ENCODE measurements at places on chromosomes 7 and 10. TPM values are rescaled to one million over a fixed set of nuclear protein-coding genes. Genes with fewer than 3 reads are reported as not detected.

SPDYE3 gene
- polyA plus RNA-seq: 9.9 TPM

GRM3 gene
- not detected for polyA plus RNA-seq

OPALIN gene
- not detected for polyA plus RNA-seq

TPST1 gene
- 0.24 TPM for polyA plus RNA-seq

HDAC9 gene
- not detected for polyA plus RNA-seq

ENKUR gene
- polyA plus RNA-seq: not detected

THSD7A gene
- polyA plus RNA-seq: not detected

ITIH5 gene
- not detected for polyA plus RNA-seq

GRCh38 chr7:141073173-141073640, 657 bp upstream of the TMEM178B start:
- no peak overlapping the region for H3K4me3 ChIP-seq
- DNase-seq: peak; percentile 45
- H3K4me1 ChIP-seq: peaks cover 24% of the 10 kb centered on the region
- peaks cover 17% of the 10 kb centered on the region for H3K27me3 ChIP-seq
- no peaks in the 10 kb centered on the region for H3K36me3 ChIP-seq

- H3K4me1 ChIP-seq: no peaks in the 10 kb centered on the region
- no peaks in the 10 kb centered on the region for H3K27me3 ChIP-seq
- H3K4me3 ChIP-seq: no peak overlapping the region
- no peaks in the 10 kb centered on the region for H3K36me3 ChIP-seq
Measured at GRCh38 chr7:130649004-130649790, 19.4 kb downstream of the COPG2 start.

DNA sequence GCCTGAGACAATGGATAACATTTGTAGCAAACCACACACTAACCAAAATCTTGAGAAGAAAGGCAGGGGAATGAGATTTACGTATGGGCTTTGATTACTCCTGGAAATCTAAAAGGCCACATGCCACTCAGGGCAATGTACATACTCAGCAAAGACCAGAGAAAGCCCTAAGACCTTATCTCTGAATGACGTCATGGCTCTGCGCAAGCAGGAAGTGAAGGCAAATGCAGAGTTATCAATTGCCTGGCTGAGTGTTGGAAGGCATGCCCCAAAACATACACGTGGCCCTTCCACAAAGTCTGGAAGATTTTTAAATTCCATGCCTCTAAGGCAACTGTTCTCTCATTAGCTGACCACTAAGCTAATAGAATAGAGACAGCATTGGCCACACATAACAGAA, 90.9 kb upstream of the NRBF2 start:
- H3K4me3 ChIP-seq: no peak overlapping the region
- no peak overlapping the region for H3K27ac ChIP-seq
- no peaks in the 10 kb centered on the region for H3K36me3 ChIP-seq
- no peak for DNase-seq
- no peaks in the 10 kb centered on the region for H3K27me3 ChIP-seq
- H3K4me1 ChIP-seq: no peaks in the 10 kb centered on the region

DNA sequence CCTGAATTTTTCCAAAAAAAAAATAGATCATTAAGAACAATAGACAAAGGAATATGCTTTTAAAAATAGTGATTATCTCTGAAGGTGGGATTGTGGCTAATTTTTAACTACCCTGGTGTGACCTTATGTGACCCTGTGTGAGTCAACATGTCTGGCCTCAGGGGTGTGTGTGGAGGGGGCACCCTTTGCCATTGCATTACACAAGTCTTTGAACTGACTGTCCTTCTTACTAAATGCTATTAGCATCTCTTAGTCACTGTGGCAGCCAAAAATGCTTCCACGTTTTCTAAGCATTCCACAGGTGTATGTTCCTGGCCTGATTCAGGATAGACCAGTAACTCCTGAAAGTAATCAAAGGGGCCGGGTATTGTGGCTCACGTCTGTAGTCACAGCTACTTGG, 175.4 kb downstream of the MGMT start:
- H3K36me3 ChIP-seq: no peaks in the 10 kb centered on the region
- DNase-seq: no peak
- no peak overlapping the region for H3K27ac ChIP-seq
- H3K4me3 ChIP-seq: no peak overlapping the region
- H3K4me1 ChIP-seq: no peaks in the 10 kb centered on the region

DNA sequence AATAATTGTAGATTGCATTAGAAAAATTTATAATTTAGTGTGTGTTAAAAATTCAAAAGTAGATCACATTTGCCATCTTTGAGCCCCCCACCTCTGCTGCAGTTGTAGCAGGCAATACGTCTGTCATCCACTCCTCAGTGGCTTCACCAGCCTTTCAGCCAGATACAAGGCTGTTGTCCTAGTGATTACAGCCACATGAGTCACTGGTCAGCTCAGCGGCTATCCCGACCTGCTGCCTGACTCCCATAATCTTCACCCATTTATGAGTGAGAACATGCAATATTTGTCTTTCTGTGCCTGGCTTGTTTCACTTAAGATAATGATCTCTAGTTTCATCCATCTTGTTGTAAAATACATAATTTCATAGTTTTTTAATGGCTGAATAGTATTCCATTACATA, 9.2 kb downstream of the OR2A5 start:
- DNase-seq: no peak
- H3K27me3 ChIP-seq: no peaks in the 10 kb centered on the region
- no peak overlapping the region for H3K27ac ChIP-seq
- no peak overlapping the region for H3K4me3 ChIP-seq

- peak overlapping the region; percentile 29 for H3K4me3 ChIP-seq
- peak; percentile 16 for DNase-seq
- no peak overlapping the region for H3K27ac ChIP-seq
- peaks cover 25% of the 10 kb centered on the region for H3K4me1 ChIP-seq
Measured at GRCh38 chr10:122462533-122463465, 1.4 kb downstream of the HTRA1 start.

DNA sequence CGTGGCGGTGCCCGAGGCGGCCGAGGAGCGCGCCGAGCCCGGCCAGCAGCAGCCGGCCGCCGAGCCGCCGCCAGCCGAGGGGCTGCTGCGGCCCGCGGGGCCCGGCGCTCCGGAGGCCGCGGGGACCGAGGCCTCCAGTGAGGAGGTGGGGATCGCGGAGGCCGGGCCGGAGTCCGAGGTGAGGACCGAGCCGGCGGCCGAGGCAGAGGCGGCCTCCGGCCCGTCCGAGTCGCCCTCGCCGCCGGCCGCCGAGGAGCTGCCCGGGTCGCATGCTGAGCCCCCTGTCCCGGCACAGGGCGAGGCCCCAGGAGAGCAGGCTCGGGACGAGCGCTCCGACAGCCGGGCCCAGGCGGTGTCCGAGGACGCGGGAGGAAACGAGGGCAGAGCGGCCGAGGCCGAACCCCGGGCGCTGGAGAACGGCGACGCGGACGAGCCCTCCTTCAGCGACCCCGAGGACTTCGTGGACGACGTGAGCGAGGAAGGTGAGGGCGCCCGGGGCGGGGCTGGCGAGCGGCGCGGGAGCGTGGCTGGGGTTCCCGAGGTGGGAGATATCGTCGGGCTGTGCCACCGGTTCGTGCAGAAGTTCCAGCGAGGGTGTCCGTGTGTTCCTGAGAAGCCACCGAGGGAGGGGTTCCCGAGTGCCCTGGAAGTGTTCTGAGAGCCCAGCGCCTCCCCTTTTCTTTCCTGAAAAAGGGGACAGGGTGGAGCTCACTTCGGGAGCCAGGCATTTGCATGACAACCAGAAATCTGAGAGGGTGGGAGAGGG, 495 bp downstream of the EIF3B start:
- peak overlapping the region; percentile 95 for H3K27ac ChIP-seq
- peaks cover 54% of the 10 kb centered on the region for H3K4me1 ChIP-seq
- peaks cover under 1% of the 10 kb centered on the region for H3K36me3 ChIP-seq
- peak overlapping the region; percentile 90 for H3K4me3 ChIP-seq
- DNase-seq: no peak
- H3K27me3 ChIP-seq: no peaks in the 10 kb centered on the region

DNA sequence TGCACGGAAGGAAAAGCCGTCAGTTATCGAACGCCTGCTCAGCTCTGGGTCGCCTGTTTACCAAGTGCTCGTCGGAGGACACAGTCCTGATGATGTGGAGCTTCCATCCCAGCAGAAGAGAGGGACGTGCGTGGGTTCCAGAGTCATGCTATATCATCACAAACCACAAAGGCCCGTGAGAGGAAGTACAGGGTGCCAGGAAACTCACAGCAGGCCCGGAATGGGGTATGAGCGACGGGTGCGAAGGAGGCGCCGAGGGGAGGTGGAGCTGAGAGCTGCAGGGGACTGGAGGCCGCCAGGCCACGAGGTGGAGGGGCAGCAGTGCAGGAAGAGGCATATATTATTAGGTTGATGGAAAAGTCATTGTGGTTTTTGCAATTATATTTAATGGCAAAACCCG, 102.5 kb downstream of the ACTR3B start:
- no peaks in the 10 kb centered on the region for H3K36me3 ChIP-seq
- no peak overlapping the region for H3K27ac ChIP-seq
- no peaks in the 10 kb centered on the region for H3K27me3 ChIP-seq
- H3K4me3 ChIP-seq: no peak overlapping the region
- no peaks in the 10 kb centered on the region for H3K4me1 ChIP-seq

- H3K36me3 ChIP-seq: no peaks in the 10 kb centered on the region
- DNase-seq: no peak
- no peak overlapping the region for H3K4me3 ChIP-seq
- no peak overlapping the region for H3K27ac ChIP-seq
- no peaks in the 10 kb centered on the region for H3K4me1 ChIP-seq
Measured at GRCh38 chr7:144037414-144038035, 11.2 kb upstream of the OR2A5 start.

DNA sequence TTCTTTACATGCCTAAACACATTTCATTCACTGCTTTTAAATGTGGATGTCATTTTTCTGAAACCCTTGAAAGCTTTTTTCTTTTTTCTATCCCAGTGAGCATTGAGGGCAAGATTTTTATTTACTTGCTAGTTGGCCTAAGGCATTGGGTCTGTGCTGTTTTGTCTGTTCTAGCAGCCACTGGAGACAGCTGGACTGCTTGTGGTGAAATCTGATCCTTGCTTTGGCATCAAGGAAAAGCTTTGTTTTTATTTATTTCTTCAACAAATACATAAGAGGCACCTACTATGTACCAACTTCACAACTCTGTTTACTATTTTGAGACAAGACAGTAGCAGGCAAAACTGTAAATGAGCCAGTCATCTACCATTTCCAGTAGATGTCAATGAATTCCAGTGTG, 28.4 kb upstream of the PDLIM1 start:
- H3K36me3 ChIP-seq: no peaks in the 10 kb centered on the region
- H3K27ac ChIP-seq: no peak overlapping the region
- DNase-seq: no peak
- H3K4me1 ChIP-seq: no peaks in the 10 kb centered on the region
- H3K4me3 ChIP-seq: no peak overlapping the region
- no peaks in the 10 kb centered on the region for H3K27me3 ChIP-seq

- H3K4me1 ChIP-seq: no peaks in the 10 kb centered on the region
- no peaks in the 10 kb centered on the region for H3K36me3 ChIP-seq
- no peaks in the 10 kb centered on the region for H3K27me3 ChIP-seq
Measured at GRCh38 chr7:147483634-147484292, 1106.8 kb upstream of the C7orf33 start.

DNA sequence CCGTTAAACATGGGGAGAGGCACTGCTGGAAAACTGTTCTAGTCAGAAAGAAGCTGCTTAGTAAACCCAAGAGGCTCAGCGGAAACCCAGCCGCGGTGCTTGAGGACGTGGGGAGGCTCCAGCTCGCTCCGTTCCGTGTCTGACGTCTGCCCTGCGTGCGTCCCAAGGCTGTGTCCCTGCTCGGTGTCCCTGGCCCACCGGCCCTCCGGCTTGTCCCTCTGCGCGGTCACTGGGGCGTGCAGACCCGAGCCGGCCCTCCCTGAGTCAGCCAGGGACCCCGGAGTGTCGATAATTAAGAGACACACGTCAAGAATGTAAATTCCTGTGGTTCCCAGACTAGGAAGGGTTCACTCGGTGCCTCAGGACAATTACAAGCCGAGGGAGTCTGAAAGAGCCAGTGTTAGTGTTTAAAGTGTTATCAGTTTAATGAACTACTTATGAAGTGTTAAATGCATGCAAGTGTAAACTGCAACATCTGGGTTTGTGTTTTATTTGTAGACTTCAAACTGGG, 98.9 kb downstream of the WDR11 start:
- H3K4me1 ChIP-seq: peaks cover 13% of the 10 kb centered on the region
- H3K36me3 ChIP-seq: no peaks in the 10 kb centered on the region
- H3K27me3 ChIP-seq: peaks cover 17% of the 10 kb centered on the region
- no peak for DNase-seq
- H3K4me3 ChIP-seq: no peak overlapping the region

GRCh38 chr10:89640241-89640640, 4.8 kb downstream of the PANK1 start:
- DNase-seq: no peak
- no peak overlapping the region for H3K27ac ChIP-seq
- H3K4me3 ChIP-seq: no peak overlapping the region

GRCh38 chr10:96765406-96766240, 45.3 kb upstream of the PIK3AP1 start:
- no peak overlapping the region for H3K27ac ChIP-seq
- peak; percentile 62 for DNase-seq
- H3K4me1 ChIP-seq: no peaks in the 10 kb centered on the region
- H3K36me3 ChIP-seq: no peaks in the 10 kb centered on the region

DNA sequence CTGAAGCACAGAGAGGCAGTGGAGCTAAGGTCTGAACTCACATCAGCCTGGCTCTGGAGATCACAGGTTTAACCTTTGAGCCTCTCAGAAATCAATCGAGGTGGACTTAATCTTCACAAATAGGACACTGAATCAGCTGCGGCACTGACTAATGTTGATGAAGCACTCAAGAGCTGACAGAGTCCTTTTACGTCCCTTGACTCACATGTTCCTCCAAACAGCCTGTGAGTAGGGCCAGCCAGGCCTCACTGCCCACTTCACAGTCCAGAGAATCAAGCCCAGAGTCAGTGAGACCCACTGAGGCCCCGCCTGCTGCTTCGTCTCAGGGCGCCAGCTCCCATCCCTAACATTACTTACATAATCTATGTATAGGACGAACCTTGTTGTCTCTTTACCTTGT, 63.1 kb downstream of the TNS3 start:
- no peaks in the 10 kb centered on the region for H3K27me3 ChIP-seq
- H3K4me1 ChIP-seq: no peaks in the 10 kb centered on the region
- no peak overlapping the region for H3K27ac ChIP-seq
- H3K4me3 ChIP-seq: no peak overlapping the region
- DNase-seq: no peak

Measured in CD4-positive, alpha-beta memory T cell (primary cell).